ENCODE measurements at places on chromosomes 12 and 14.

- no peak for DNase-seq
Measured at GRCh38 chr12:104219361-104219892, 3.8 kb downstream of the TXNRD1 start.

GRCh38 chr12:111267144-111267543, 101.8 kb downstream of the PHETA1 start:
- no peak for DNase-seq

DNA sequence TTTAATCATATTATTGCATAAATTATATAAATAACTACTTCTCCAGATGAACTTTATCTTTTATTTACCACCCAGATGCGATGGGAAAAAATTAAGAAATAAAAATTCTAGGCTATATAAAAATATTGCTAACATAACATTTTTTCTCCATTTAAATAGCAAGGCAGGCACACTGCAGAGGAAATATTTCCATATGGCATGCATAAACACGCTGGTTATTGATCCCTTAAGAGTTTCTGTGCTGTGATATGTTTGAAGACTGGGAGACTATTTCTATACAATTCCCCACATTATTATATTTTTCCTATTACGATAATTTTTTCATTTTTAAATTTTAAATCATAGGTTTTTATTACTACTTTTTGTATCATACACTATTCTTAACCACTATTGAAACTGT, 131.5 kb downstream of the C12orf50 start:
- no peak for DNase-seq

- no peak for DNase-seq
Measured at GRCh38 chr12:77924703-77925102, 94.0 kb downstream of the NAV3 start.

DNA sequence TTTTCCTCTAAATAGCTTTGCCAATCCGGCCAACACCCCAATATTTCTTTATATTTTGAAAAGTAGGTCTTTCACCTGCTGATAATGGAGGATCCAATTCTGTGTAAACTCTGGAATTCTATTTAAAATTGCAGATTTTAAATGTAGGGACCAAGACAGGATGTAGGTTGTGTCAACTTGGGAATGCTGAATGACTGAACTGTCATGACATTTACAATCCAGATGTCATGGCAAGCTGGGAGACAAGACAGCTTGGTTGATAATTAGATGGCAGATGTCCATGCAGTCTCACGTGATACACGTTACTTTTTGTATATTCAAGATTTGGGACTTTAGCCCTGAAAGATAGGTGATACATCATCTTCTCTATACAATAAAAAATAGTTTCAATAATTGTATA, 477.2 kb downstream of the DIO2 start:
- DNase-seq = no peak

DNA sequence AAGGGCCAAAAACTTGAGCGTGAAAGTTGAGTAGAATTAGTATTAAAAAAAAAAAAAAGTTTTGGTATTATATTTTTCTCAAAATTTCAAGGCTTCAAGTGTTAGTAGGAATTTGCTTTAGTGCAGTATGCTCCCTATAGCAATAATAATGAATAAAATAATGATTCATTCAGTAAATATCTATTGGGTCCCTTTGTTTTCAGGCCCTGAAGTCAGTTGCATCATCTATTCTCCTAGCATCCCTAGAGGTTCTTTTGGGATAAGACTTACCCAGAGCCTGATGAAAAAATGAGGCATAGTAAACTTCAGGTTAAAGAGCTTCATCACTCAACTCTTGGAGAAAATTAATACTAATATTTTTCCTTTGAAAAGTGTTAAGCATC, 1.1 kb downstream of the KMT5A start:
- DNase-seq = no peak

DNA sequence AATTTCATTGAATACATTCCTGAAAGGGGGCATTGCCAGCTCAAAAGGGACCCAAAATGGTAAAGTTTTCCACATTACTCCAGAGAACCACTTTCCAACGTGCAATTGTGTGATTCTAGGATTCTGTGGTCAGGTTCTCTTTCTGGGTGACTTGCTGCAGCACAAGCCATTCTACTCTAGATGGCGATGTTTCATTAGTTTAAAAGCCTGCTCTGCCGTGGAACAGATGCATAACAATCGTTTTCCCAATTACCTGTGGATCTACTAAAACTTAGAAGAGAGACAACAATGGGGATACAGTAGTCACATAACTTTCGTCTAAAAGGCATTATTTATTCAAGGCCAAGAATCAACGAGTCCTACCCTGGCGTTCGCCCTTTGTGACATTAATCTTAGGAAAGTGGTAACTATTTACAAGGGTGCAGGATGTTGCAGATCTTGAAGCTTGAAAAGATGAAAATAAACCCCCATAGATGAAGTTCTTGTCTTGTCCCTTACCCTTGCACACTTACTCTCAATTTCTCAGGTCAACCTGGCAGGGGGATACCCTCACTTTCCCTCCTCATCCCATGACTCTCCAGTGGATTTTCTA, 400.9 kb downstream of the SNAPC1 start:
- peak; percentile 7 for DNase-seq

- DNase-seq = no peak
Measured at GRCh38 chr12:132190012-132190755, 45.9 kb downstream of the NOC4L start.

- no peak for DNase-seq
Measured at GRCh38 chr12:132638541-132639408, 20.2 kb downstream of the P2RX2 start.

DNA sequence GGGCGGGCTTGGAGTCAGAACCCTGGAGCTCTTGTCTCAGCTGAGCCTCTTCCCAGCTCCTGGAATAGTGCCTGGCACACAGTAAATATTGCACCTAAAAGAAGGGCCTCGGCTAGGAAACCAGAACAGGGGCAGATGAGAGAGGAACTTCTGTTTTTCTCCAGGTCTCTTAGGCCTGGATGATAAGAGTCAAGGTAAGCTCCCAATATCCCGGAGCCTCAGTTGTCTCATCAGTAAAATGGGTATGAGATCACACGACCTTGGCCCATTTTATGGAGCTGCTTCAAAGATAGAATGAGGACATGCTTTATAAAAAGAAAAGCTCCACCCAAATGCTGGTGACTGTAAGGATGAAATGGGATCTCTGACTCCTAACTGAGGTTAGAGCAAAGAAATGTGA, 202.2 kb downstream of the TTC7B start:
- no peak for DNase-seq

DNA sequence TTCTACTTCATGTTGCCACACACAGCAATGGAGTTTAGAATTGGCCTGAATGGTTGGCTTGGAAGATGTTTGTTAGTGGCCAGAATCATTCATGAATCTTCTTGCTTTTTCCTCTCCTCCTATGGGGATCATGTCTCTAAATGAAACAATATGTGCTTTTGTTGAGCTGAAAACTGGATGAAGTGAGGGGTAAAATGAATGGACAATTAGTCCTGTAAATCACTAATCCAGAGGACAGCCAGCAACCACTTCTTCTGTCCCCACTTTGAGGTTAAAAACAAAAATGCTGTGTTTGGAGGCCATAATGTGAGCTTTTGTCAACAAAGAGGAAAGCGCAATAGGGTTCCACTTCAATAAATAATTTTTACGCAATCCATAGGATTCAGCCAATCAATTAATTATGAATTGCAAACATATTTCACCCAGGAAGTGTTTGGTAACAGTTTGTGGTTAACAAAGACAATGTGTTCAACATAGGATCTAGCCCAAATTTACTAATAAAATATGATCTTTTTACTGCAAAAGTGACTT, 30.3 kb upstream of the AMIGO2 start:
- no peak for DNase-seq

DNA sequence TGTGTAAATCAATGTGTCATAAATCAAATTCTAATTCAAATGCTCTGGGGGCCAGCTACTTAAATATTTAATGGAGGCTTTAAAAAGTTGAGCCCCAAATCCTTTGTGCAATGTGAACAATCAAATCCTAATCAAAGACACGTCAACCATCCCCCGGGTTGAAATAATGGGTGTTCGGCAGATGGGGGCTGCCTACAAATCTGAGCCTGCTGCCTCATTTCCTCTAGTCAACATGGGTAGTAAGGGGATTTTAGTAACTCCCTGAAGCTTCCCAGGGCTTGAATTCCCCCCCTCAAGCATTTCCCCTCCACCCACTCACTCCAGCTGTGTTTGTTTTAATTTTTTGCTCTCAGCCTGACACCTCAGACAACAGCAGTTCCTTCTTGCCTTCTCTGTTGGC, 37.8 kb downstream of the SRRM4 start:
- no peak for DNase-seq

DNA sequence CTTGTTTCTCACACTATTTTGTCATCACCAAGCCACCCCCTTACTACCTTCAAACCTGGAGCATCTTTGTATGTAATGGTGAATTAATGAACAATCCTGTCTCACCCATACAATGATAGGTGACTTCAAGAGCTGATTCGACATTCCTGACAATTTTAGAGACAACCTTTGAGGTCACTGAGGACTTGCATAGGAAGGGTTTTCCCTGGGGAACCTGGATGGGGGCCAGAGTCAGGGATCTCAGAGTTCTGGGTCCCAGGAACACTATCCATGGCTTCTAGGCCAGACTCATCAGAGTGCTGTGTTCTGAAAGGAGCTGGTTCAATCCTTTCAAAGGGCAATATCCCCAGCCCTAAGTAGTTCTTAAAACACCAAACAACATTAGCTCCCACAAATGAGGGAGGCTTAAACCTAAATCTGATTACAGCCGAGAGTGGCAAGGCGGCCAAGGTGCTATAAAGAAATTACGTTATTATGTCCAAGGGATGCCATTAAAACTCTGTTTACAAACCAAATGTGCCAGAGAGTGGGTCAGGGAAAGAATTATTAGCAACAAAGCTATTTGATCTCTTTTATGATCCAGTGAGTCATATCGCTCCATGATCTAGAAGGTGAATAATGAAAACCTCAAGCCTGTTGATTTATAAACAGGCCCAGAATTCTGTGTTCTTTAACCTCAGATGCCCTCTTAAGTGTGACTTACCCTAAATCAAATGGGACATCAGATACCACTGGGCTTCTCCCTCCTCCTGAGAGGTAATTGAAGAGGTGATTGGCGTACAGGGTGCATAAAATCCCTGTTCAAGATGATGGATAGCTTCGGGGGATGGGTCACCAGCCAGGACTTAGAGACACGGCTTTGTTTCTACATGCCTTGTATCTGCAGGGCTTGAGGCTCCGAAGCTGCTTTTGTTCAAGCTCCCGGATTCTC, 230.2 kb upstream of the TBX3 start:
- no peak for DNase-seq

DNA sequence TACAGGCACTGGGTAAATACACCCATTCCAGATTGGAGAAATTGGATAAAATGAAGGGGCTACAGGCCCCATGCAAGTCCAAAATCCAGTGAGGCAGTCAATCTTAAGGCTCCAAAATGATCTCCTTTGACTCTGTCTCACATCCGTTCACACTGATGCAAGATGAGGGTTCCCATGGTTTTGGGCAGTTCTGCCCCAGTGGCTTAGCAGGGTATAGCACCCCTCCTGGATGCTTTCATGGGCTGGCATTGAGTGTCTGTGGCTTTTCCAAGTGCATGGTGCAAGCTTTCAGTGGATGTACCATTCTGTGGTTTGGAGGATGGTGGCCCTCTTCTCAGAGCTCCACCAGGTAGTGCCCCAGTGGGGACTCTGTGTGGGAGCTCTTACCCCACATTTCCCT, 427.2 kb downstream of the TRHDE start:
- no peak for DNase-seq

DNA sequence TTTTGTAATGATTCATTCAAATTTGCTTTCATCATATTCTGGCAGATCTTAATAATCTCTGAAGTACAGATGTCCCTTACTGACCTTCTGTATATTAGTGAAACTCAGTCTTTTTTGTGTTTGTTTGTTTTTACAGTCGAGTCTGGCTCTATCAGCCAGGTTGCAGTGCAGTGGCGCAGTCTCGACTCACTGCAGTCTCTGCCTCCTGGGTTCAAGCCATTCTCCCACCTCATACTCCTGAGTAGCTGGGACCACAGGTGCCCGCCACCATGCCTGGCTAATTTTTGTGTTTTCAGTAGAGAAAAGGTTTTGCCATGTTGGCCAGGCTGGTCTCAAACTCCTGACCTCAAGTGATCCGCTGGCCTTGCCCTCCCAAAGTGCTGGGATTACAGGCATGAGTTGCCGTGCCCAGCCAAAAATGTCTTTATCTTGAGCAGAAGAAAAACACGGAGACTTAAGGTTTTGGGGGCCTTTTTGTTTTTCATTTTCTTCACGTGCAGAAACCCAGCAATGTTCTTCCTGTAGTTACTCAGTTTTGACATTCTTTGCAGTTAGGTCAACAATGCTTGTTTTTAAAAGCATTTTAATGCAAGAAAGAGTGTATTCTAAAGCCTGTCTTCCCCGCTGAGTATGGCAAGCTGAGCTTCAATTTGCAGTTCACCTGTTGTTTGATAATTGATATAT, 79.5 kb downstream of the FAR2 start:
- no peak for DNase-seq

All from thymus (tissue), 14 donors.